ENCODE measurements at places on chromosomes 4 and X. TPM values are rescaled to one million over a fixed set of nuclear protein-coding genes. Genes with fewer than 3 reads are reported as not detected.

MAGED4 gene
- total RNA-seq = 18.5 TPM

AMMECR1 gene
- total RNA-seq = 18.2 TPM

FAT1 gene
- total RNA-seq = 122 TPM

IBSP gene
- total RNA-seq = 0.14 TPM

RHOXF2 gene
- not detected for total RNA-seq

SLC2A9 gene
- total RNA-seq = 0.43 TPM

TCEAL1 gene
- 16.8 TPM for total RNA-seq

EIF1AX gene
- total RNA-seq = 33.9 TPM

SSR4 gene
- total RNA-seq = 182 TPM

PPEF2 gene
- under 0.01 TPM for total RNA-seq

PPEF1 gene
- total RNA-seq = not detected

ARL9 gene
- total RNA-seq = 0.22 TPM

PYURF gene
- total RNA-seq = 53.5 TPM

PDCL2 gene
- not detected for total RNA-seq

ARHGAP6 gene
- 4.4 TPM for total RNA-seq

ADGRL3 gene
- total RNA-seq = under 0.01 TPM

EVC gene
- 64.7 TPM for total RNA-seq

GLRB gene
- total RNA-seq = 8.2 TPM

DMRTC1B gene
- total RNA-seq = not detected

RBM3 gene
- total RNA-seq = 367 TPM

SSX7 gene
- not detected for total RNA-seq

TAF1 gene
- total RNA-seq = 29.6 TPM

Data from placental pericyte (primary cell).